Stimulated activated CD4-positive, alpha-beta T cell treated with anti-CD3 and anti-CD28 coated beads, Interleukin-4, amount 100 ng/mL, for 24 hours (primary cell): ENCODE measurements at places on chromosomes 11 and 22.

GRCh38 chr11:46658259-46658658, 40.9 kb downstream of the ATG13 start:
- DNase-seq: no peak

DNA sequence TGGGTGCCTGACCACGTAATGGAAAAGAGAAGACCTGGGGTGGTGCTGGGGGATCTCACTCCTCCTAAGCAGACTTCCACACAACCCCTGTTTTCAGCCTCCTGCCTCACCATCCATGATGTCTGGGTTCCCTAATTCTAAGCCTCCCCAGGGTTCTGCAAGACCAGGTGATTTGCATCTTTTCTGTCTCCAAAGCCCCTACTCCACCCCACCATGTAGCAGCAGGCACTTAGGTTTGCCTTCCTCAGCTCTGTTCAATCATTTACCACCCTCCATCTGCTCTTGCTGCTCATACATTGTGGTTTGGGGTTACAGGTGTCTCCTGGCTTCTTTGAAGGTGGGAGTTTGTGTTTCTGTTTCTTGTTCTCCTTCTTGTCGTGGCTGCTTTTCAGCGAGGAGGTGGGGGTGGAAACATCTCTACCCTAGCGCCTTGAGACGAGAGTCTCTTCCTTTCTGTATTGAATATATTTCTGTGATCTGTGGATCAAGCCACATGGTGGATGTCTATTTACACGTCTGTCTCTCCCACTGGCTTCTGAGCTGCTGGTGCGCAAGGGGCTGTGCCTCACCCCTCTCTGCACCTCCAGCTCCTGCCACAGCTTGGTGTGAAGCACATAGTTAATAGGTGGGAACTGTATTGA, 6.6 kb upstream of the SSTR3 start:
- DNase-seq: peak; percentile 76

DNA sequence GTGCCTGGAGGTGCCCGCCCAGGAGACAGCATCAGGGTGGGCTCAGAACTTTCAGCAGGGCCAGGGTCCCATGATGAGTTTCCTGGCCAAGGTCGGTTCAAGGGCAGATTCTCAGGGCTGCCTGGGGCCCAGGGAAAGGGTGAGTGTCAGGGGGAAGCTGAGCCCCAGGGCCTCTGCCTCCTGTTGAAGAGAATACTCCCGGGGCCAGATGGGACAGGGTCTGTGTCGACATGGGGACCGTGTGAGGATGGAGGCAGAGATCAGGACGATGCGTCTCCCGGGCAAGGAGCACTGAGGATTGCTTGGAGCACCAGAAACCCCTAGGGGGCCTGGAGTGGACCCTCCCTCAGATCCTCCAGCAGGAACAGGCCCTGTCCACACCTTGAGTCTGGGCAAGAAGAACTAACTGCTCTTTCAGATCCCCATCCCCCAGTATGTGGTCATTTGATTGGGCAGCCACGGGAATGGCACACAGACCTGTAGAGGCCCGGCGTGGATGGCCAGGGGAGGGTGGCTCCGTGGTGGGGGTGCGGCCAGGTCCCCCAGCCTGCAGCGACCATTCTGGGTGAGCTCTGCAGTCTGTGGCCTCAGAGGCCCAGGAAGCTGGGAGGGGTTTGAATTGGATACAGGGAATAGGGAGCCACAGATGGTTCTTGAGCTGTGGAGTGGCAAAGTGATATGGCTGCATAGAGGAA, 1078.7 kb downstream of the BRD1 start:
- DNase-seq: peak; percentile 2

DNA sequence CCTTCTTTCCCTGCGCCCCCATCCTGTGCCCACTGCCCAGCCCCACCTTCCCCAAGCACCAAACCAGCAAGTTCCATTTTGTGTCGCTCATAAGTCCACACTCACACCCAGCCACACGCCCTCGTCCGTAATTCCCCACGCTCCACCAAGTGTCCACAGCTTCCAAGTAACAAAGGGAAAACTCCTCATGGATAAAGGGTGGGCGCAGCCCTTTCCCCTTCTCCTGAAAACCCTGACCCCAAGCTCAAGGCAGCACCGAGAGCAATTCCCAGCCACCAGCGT, 458 bp downstream of the FXYD6 start:
- DNase-seq: no peak

DNA sequence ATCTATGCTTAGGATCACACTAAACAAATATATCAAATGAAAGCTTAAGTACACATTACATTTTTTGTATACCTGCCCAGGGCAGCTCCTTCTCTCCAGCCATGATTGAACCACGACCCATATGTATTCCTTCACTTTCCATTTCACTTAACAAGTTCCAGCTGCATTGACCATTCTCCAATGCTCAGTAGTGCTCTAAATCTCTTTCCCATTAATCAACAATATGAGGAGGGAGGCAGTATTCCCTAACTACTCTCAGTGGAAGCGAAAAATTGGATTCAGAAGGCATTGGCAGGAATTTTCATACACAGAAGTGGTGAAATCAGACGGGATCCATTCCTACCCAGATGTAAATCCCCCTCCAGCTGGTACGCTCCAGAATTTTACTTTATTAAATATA, 372.0 kb upstream of the LUZP2 start:
- DNase-seq: no peak

DNA sequence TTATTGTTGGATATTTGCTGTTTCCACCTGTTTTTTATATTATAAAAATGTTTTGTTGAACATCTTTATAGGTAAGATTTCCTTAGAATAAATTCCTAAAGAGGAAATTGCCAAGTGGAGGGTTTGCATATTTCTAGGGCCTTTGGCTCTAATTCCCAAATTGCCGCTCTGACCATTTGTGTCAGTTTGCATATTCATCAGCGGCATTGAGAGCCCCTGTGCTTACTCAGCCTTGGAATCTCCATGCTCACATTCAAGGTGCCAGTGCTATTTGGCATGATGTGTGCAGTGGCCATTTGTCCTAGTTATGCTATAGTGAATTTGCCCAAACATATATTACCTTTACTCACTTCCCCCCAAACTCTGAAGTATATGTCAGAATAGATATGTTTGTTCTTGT, 25.5 kb downstream of the KREMEN1 start:
- DNase-seq: no peak

DNA sequence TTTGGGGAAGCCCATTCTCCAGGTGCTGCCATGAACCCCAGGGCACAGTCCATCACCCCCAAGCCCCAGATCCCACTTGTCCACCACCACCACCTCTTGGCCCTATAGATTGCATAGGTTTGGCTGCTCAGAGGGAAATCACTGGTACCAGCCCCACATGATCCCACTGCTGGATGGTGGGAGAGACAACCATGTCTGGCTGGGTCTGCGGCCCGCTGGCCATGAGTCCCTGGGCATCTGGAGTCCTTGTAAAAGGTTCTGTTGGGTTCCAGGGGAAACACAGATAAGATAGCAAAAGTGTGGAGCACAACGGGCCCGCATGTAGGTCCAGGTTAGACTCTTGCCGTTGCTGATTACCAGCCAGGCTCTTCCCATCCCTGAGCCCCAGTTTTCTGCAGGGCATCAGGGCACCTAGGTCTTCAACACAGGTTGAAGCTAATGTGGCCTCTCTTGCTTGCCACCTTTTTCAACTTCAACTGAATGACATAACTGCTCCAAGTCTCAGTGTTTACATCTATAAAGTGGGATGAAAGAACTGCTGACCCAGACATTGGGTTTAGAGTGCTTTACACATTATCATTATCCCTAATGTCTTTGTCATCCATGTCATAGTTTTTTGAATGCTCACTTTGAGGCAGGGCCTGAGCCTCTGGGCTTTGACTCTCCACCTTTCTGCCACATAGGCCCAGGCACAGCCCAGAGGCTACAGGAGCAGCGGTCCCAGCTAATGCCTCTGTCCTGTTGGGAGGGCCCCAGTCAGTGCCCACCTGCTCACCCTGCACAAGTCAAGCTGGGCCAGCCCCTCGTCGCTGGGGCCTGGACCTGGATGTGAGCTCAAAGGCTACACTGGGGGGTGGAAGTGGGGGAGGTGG, 1.0 kb upstream of the TANGO2 start:
- DNase-seq: no peak
